ENCODE measurements at places on chromosomes 12 and 14.

DNA sequence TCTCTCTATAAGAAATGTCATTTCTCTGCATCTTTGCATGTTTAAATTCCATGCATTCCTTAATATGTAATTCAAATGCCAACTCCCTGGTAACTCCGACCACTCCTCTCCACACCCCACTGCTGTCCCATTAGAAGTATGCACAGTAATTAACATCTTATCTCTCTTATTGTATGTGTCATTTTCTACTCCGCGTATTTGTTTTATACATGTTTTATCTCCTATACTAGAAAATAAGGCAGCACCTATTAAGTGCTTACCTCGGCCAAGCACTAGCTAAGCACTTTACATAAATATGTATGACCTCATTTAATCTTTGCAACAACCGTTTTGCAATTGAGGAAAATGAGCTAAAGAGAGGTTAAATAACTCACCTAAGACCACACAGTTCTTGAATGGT is 469.8 kb downstream of the BCAT1 start:
- no peak for DNase-seq

DNA sequence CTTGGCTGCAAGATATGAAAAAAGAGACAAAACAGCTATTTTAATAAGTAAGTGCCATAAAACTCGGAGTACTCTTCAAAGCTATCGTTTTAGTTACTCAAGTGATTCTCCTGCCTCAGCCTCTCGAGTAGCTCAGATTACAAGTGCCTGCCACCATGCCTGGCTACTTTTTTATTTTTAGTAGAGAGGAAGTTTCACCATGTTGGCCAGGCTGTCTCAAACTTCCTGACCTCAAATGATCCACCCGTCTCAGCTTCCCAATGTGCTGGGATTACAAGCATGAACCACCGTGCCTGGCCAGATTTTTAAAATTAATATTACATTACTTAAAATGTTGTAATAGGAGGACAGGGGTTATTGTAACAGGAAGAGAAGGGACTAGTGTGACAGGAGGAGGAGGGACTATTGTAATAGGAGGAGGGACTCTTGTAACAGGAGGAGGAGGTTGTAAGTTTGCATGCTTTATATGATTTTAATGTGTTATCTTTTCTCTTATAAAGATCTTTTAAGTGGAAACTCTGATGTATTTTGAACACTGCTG is 61.3 kb downstream of the KITLG start:
- no peak for DNase-seq

- no peak for DNase-seq
Measured at GRCh38 chr14:75968456-75968855, 13.3 kb downstream of the TGFB3 start.

DNA sequence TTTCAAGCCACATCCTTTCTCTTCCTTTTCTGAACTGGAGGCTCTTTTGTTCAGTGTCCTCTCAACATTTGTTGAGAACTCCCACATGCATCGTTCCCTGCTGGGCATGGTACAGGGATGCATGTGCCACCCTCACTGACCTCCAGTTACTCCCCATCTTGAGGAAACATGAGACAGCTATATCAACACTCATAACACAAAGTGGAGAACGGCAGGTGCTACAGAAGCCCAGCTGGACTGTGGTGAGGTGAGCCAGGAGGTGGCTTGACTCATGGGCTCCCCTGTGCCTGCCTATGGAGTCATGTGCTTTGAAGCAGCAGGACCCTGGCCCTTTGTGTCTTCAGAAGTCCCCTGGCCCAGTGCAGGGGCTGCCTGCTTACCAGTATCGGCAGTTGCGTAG is 9.7 kb downstream of the MYH6 start:
- DNase-seq: no peak

DNA sequence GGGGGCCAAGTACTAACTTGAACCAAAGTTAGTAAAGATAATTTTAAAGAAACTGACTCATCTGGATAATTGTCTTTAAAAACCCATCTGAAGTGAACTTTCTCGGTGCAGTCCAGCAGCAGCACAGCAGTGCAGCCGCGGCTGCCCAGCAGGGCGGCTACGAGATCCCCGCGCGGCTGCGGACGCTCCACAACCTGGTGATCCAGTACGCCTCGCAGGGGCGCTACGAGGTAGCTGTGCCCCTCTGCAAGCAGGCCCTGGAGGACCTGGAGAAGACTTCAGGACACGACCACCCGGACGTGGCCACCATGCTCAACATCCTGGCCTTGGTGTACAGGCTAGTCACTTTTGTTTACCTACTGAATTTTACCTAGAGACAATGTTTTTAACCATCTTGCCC is 33.6 kb downstream of the KLC1 start:
- no peak for DNase-seq

DNA sequence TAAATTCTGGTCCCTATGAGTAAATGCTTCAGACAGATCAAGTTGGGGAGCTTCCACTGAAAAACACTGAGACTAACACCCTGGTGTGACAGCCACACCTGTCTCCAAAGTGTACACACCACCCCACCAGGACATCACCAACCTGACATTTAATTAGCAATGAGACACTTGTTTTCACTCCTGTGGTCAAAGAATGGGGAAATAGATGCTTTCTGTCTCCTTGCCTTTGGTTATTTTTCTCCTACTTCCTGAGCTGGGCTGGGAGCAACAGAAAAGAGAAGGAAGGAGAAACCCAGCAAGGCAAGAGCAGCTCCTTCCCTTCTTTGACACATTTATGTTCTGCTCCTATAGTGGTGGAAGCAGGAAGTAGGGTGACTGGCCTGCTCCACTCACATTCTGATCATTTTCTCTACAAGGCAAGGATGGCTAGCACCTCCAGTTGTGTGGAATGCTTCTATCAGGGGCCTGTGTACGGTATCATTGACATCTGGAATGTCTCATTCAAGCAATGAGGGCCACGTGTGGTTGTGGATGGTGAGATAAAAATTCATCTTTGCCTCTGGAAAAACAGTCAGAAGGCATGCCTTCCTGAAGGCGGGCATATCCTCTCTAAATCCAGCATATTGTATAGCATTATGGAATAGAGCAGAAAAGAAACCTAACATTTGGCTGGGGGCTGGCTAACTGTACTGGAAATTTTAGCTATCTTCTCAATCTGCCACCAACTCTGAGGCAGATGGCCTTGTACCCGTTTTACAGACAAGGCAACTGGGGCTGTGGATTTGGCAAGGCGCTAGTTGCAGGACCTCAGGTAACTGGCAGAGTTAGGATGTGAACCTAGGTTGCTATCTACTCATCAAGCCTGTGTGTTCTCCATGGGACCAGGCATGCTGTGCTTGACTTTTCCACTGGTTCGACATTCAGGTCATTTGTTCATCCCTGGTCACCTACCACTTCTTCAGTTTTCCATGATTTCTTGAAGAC is 24.8 kb upstream of the LGALS3 start:
- DNase-seq: peak; percentile 14
